ENCODE measurements at places on chromosomes 5 and 9.

- DNase-seq, result no peak
Measured at GRCh38 chr5:90909940-90910339, 351.3 kb downstream of the ADGRV1 start.

- no peak for DNase-seq
Measured at GRCh38 chr9:114388764-114389375, 1.1 kb upstream of the AKNA start.

DNA sequence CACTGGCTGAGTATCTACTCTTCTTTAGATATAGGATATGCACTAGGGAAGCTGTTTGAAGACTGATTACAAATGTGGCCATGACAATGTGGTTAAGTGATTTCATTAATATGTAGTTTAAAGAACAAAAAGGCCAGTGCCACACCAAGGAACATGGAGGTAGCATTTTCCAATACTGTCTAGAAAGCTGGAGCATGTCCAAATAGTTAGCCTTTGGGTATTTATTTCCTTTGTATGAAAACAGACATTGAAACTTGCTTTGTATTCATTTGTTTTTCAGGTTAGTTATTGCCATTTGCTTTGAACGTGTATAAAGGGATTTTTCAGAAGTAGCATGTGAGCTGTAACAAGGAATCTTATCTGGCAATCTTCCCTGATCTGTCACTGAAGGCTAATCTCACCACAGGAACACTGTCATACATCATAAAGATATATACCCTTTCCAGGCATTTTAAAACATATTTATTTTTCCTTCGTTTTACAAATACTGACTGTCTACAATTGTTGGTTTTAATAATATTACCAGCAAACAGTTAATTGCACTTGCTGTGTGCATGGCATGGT, 93.4 kb downstream of the PLPPR1 start:
- no peak for DNase-seq

GRCh38 chr5:136098176-136098575, 34.5 kb upstream of the SMAD5 start:
- DNase-seq, result no peak

DNA sequence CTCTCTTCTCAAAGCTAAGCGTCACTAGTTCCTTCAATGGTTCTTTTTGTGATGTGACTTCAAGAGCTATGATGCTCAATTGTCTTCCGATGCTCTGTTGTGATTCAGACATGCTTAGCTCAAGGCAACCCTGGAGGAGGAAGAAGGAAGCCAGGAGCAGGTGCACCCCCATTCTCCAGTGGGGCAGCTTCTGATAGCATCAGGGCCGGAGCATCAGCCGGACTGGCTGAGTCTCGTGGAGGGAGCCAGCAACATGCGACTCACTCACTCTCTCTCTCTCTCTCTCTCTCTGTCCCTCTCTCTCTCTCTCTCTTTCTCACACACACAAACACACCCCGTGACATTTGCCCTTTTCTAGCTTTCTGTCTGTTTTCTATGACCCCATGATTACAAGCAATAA, 140.2 kb downstream of the HSD17B3 start:
- DNase-seq, result no peak

DNA sequence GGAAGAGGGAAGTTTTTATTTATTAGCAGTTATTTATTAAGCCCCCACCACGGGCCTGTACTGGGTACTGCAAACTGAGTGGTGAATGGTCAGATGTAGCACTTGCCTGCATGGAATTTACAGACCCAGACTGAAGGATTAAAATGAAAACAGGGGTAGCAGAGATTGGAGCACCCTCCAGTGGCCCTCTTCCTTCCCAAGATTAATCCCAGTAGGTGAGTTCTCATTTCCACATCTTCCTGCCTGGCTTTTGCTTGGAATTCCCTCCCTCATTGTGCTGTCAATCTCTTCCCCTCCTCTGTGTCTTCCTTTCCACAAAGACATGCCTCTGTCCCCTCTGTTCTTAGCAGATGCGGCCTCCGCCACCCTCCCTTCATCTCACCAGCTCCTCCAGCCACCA, 39.2 kb downstream of the MVB12B start:
- DNase-seq, result no peak

GRCh38 chr5:16659536-16659935, 42.7 kb upstream of the RETREG1 start:
- no peak for DNase-seq

GRCh38 chr5:90020575-90021538, 388.7 kb downstream of the CETN3 start:
- DNase-seq, result peak; percentile 17

DNA sequence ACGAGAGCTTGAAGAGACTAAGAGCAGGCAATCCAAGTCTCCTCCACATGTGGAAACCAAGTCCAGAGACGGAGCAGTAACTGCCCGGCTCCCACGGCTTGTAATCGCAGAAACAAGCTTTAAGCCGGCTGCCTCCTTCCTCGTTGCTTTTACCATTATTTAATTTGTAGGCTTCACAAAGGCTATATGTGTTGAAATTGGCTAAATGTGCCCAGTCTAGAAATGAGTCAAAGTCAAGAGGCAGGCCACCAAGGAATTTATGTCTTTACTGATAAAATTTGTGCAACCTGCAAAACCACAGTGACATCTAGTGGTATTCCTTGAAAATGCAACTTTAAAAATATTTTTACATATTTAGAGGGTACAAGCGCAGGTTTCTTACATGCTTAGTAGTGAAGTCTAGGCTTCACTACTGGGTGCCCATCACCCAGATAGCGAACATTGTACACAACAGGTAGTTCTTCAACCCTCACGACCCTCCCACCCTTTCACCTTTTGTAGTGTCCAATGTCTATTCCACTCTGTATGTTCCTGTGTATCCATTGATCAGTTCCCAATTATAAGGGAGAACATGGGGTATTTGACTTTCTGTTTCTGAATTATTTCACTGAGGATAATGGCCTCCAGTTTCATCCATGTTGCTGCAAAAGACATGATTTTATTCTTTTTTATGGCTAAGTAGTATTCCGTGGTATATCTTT, 33.5 kb upstream of the EBF1 start:
- DNase-seq, result peak; percentile 65

DNA sequence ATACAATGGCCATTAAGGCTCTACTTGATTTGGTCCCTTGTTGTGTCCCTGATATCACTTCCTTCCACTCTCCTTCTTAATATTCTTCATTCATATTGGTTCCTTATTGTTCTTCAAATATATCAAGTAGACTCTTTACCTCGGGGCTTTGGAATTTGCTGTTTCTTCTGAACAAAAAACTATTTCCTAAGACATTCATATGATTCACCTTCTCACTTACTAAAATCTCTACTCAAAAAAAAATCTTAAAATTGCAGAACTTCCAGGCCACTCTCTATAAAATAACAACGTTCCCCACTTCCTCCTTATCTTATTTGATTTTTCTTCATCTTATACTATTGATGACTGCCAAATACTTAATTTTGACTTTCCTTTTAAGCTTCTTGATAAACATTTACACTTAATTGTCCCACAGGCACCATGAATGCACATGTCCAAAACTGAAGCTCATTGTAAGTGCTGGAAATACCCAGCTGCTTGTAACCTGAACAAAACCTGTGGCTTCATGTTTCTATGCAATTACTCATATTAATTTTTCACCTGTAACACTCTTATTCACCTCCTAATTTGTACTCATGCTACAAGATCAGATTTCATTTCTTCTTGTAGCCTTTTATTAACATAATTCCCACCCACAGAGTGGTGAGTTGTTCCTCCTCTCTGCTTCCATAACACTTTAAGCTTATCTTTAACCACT, 58.4 kb upstream of the NUDT12 start:
- no peak for DNase-seq

DNA sequence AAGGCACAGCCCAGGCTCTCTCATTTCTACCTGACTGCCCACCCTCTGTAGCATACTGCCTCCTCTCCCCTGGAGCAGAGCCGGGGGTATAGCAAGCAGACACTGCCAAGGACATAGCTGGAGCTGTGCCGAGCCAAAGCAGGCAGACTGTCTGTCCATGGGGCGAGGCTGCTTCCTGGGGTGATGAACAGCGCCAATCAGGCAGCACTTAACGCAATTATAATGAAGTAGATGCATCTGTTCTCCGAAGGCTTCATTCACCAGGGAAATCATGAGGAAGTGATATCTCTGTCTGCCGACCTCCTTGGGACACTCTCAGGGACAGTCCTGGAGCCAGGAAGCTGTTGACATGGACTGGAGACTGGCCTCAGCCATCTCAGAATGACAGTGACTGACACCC, 230.7 kb downstream of the ASTN2 start:
- DNase-seq, result no peak

DNA sequence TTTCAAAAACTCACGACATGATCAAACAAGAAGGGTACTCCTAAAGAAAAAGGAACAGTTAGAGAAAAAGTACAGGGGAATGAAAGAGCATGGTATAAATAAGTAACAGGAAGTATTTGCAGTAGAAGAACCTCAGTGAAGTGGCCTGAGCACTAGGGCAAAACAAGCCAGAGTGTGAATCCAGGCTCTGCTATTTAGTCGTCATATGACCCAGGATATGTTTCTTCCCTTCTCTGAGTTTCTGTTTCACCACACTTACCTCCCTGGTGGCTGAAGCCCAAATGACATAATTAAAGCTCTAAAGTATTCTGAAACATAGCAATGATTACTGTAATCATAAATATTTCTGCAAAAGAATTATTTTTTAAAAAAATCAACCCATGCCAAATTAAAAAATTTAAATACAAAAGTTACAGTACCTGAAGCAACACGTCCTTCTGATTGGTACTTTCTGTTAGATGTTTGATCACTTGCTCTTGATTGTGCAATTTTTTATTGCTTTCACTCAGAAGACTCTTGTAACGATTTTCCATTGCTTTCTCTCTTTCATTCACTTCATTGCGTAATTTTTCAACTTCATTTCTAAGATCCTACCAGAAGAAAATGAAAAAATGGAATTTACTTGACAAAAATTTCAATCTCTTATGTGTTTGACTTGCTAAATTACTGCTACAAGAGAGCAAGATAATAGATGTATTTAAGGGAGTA, 88.9 kb downstream of the CDK5RAP2 start:
- DNase-seq, result peak; percentile 56

DNA sequence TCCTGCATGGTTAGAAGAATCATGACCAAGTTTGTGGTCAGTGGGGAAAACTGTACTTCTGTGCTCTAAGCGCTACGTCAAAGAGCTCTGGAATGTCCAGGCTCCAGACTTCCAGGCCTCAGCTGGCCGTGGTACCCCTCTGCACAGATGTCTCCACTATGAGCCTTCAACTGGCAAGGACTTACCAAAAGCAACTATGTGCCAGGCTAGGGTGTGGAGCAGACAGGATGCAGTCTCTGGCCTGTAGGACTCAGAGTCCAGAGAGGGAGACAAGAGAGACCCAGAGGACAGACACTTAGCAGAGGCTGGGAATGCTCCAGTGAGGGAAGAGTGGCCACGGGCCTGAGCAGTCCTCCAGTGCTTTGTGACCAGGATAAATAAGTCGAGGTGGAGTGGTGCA, 31.0 kb upstream of the TCF7 start:
- no peak for DNase-seq

GRCh38 chr9:107740088-107740980, 250.8 kb upstream of the KLF4 start:
- no peak for DNase-seq

DNA sequence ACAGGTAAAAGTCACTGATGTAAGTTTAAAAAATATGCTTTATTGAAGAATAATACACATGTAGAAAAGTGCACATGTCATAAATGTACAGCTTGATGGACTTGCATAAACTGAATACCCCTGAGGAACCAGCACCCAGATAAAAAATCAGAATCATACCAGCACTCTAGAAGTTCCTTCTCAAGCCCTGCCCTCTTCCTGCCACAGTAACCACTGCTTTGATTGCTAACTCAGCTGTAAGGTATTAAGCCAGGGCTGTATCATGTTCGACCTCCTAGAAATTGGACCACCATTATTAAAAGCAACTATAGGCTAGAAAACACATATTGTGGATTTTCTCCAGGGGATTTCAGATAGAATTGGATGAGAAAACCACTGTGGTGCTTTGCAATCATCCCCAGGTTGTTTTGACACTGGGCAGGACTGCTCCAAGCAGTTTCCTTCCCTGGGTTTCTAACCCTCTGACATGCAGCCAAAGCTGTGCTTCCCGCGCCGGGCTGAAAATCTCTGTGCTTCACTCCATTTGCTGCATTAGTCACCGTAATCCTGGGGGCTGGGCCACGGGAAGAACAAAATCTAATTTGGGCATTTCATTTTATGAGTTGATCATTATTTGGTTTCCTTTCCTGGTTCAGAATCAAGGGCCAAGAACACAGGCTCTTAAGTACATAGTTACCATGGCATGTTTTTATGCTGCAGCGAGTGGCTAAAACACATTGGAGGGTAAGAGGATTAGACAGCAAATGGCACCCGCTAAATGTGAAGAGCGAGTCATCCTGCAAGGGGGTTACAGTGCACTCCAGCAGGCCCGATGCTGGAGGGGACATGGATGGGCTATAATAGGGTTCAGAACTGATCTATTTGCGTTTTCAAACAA, 139.4 kb upstream of the IL12B start:
- peak; percentile 55 for DNase-seq

GRCh38 chr5:14357851-14358250, 214.7 kb downstream of the TRIO start:
- DNase-seq, result no peak

GRCh38 chr9:89667726-89668125, 62.9 kb downstream of the GADD45G start:
- no peak for DNase-seq

DNA sequence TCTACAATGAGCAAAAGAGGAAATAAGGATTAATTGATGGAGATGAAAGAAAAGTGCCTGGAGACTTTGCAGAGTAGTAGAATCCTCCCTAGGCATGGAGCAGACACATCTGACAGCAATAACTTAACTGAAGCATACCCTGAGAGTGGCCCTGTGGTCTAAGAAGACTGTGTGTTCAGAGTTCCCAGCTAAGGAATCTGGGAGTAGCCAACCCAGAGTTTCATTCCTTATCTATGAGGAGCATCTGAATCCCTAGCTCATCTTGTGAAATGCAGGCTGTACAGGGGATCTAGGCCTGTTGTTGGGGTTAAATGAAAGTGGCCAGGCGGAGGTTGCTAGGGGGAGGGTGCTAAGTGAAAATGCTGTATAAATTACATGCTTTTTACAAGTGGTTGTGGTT, 233.1 kb upstream of the FBXL7 start:
- DNase-seq, result no peak

GRCh38 chr9:33234511-33235467, 5.2 kb upstream of the SPINK4 start:
- DNase-seq, result no peak

DNA sequence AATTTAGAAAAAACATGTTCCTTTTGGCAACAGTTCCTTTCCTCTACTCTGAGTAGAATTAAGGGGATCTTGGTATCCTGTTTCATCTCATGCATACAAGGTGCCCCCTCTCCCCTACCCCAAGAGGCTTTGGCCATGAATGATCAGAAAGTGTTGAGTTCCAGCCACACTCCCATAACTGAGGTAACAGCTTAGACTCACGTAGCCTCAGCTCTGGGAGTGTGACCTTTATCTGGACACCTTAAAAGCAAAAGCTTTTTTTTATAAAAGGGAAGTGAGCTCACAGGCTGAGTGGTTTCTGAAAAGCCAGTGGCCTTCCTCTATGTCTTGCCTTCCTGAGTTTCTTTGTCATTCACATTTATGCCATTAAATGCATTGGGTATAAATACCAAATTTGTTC, 900 bp upstream of the HAVCR2 start:
- peak; percentile 65 for DNase-seq
